ENCODE measurements at places on chromosomes 4 and X.

- no peak for DNase-seq
Measured at GRCh38 chr4:112145790-112146501, 692 bp downstream of the FAM241A start.

- peak; percentile 90 for DNase-seq
Measured at GRCh38 chrX:10831716-10832502, 211.5 kb upstream of the MID1 start.

- no peak for DNase-seq
Measured at GRCh38 chr4:140116442-140117104, 37.4 kb downstream of the MAML3 start.

DNA sequence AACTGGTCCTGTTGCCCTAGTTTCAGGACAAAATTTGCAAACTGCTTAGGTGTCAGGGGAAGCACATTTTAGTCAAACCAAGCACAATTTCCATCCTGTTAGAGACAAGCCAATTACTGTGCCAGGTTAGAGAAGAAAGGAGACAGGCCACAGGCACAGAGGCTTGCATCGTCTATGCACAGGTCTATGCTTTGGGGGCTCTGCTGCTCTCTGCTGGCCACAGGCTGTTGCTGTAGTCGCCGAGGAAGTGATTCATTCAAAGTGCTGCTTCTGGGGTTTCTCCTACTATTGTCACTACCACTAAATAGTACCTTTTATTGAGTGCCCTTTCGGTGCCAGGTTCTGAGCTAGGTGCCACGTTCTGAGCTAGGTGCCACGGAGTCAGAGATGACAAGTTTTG, 45.5 kb downstream of the VGLL1 start:
- peak; percentile 50 for DNase-seq

DNA sequence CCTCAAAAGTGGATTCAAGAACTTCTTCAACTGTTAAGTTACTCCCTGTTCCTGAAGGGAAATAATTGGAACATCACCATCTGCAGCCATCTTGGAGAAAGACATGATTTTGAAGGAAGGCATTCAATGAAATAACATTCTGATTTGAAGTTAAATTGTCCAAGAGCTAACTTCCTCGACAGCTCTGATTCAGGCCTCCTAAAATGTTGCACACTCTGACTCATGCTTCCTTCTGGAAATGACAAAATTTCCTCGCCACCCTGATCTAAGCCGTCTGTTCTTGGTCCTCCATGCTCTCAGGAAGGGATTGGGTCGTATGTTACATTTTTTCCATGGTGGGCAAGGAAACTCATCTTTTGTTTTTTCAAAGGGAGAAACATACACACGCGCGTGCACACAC, 496.9 kb upstream of the DIPK2B start:
- DNase-seq: no peak

GRCh38 chr4:100285121-100285520, 94.9 kb upstream of the DDIT4L start:
- no peak for DNase-seq

DNA sequence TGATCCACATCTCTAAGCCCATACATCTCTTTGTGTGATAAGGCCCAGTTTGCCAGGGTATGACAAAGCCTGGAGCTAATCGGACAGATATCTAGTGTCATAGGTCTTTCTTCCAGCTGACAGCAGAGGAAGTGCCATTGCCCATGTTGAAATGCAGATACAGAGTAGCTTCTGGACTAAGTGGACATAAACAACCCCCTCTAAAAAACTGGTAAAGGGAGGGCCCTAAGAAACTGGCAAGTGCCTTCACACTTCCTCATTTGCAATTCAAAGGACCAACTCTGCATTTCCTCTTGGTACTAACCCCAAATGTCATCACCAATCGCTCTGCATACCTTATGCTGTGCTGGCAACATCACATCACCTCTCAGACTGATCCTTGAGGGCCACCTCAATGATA, 20.8 kb downstream of the ARHGEF6 start:
- no peak for DNase-seq

- DNase-seq: no peak
Measured at GRCh38 chrX:84118315-84118714, 69.7 kb downstream of the RPS6KA6 start.

- no peak for DNase-seq
Measured at GRCh38 chr4:47002580-47002979, 9.2 kb upstream of the GABRA4 start.

- DNase-seq: no peak
Measured at GRCh38 chrX:40476958-40477357, 103.8 kb upstream of the ATP6AP2 start.

GRCh38 chr4:106264331-106264728, 51.7 kb downstream of the TBCK start:
- DNase-seq: no peak

DNA sequence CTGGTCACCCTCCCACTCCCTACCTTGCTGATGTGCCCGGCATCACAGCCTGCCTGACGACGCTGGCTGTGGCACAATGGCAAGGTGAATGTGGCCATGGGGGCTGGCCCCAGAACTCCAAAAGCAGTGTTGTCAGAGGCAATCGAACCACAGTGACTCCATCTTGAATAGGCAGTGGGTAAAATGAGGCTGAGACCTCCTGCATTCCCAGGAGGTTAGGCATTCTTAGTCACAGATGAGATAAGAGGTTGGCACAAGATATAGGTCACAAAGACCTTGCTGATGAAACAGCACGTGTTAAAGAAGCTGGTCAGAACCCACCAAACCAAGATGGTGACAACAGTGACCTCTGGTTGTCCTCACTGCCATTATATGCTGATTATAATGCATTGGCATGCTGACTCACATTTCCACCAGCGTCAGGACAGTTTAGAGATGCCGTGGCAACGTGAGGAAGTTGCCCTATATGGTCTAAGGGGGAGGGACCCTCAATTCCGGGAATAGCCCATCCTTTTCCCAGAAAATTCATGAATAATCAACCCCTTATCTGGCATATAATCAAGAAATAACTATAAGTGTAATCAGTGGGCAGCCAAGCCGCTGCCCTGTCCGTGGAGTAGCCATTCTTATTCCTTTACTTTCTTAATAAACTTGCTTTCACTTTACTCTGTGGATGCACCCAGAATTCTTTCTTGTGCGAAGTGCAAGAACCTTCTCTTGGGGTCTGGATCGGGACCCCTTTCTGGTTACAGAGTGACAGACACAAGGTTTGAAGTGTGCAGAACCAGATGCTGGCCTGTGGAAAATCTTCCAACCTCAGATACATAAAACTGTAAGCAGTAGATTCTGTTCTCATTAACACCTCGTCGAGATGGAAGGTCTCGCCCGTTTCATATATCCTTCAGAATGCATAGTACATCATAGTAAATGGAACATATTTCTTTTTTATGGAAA, 26.8 kb upstream of the CLDN24 start:
- no peak for DNase-seq

GRCh38 chr4:77634132-77634785, 28.6 kb downstream of the CXCL13 start:
- DNase-seq: no peak

DNA sequence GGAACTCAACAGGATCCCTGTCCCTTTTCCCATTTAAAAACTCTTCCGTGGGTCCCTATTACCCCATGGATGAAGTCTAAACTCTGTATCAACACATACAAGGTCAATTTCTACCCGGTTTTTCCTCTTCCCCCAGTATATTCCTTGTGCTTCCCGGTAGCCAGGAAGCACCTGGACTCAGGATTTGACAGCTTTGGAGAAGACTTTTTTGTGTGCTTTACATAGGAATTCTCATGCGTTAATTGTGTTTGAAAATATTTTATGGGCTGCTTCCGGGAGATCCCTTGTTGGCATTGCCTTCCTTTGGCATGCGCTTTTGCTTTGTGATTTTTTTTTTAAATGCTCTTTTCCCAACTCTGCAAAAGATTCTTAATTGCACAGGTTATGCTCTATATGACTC, 7.2 kb downstream of the SMS start:
- no peak for DNase-seq
